ENCODE measurements at places on chromosomes 4 and X. TPM values are rescaled to one million over a fixed set of nuclear protein-coding genes. Genes with fewer than 3 reads are reported as not detected.
A peak's percentile ranks its signal among the peaks of the same experiment; 100 is the strongest.

DNA sequence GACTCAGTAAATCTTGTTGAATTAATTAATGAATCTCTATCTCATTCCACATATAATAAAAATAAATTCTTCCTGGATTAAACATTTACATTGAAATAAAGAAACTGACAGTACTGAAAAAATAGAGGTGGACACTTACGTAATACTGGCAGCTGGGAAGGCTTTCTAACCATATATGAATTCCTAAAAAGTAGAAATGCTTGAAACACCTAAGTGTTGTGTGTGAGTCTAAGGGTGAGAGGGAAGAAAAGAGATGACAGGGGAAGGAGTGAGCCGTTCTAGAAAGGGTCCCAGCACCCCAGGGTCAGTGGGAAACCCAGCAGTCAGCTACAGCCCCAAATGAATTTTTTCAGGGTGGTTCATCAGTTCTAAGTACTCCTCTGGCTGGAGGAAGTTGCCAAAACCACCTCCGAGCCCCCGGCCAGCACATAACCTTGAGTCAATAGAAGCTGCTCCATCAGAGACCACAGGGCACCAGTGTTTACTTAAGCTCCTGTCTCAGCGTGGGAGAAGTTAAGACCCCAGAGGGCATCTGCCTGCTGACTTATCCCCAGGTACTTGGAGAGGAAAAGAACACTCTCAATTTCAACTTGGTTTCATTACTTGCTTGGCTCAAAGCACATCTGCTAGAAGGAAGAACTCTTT lies 18.3 kb downstream of the GAB3 start:
- DNase-seq: no peak

Gene KIF4A
- polyA plus RNA-seq: 5.5 TPM

- DNase-seq: no peak
These were observed 70.9 kb downstream of the ATXN3L start for GRCh38 chrX:13248867-13249486.

DNA sequence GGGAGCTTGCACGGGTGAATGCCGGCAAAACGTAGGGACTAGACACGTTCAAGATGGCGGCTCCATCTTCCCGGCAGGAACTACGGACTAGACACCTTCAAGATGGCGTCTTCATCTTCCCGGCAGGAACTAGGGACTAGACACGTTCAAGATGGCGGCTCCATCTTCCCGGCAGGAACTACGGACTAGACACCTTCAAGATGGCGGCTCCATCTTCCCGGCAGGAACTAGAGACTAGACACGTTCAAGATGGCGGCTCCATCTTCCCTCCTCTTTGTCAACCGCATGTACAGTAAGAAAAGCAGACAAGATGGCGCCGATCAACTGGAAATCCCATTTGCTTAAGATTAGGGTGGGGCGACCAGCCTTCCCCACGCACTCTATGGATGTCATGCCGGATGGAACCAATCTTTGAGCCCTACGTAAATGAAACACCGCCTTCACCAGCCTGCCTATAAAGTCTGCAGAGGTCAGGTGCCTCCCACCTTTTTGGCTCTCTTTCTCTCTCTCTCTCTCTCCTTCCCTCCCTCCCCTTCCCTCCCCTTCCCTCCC lies 222.4 kb downstream of the CRLF2 start:
- peak; percentile 88 for DNase-seq

GRCh38 chrX:150696331-150696730 lies 3.1 kb downstream of the MTMR1 start:
- DNase-seq: no peak

Gene SMIM31
- 0.04 TPM for polyA plus RNA-seq

- DNase-seq: no peak
These were observed 2.1 kb downstream of the GAB3 start for GRCh38 chrX:154748712-154749339.

Gene HSFX2
- polyA plus RNA-seq: 0.18 TPM

DNA sequence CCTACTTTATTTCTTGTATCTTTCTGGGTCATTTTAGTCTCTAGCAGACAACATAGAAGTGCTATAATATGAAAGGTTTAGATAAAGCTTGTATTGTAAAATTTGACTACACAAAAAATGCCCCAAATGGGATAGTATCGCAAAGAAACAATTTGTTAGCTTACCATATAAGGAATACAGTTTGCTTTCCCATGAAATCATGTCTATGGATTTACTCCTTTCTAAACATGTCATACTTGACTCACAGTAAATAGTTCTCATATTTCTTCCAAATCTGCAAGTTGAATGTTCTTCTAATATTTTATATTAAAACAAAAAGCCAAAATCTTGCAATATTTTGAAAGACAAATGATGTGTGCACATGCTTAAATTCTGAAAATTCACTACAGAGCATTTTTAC lies 103.9 kb downstream of the PPA2 start:
- no peak for DNase-seq

Gene CAPN6
- 557 TPM for polyA plus RNA-seq

Gene RHOXF2
- polyA plus RNA-seq: 0.09 TPM

DNA sequence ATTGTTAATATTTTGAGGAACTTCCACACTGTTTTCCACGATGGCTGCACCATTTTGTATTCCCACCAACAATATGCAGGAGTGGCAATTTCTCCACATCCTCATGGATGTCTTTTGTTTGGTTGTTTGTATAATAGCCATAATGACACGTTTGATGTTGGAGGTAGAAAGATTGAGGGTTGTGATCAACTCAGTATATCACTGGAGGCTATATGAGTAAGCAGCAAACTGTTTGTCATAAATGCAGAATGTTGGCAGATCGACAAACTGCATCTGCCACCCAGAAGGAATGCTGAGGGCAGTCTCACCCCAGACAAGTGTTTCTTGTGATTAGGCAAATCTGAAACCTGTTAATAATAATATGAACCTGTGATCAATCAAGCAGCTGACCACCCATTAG lies 243.9 kb upstream of the WDFY3 start:
- DNase-seq: no peak

- no peak for DNase-seq
These were observed 133.5 kb upstream of the NUDT6 start for GRCh38 chr4:123055943-123056342.

Gene CENPI
- polyA plus RNA-seq: 5.1 TPM

Gene NSG1
- polyA plus RNA-seq: 0.92 TPM

Gene SOD3
- polyA plus RNA-seq: 27.4 TPM

GRCh38 chr4:123488916-123489315 lies 92.3 kb downstream of the SPRY1 start:
- DNase-seq: no peak

GRCh38 chrX:332916-333610 lies 14.5 kb upstream of the GTPBP6 start:
- DNase-seq: no peak

DNA sequence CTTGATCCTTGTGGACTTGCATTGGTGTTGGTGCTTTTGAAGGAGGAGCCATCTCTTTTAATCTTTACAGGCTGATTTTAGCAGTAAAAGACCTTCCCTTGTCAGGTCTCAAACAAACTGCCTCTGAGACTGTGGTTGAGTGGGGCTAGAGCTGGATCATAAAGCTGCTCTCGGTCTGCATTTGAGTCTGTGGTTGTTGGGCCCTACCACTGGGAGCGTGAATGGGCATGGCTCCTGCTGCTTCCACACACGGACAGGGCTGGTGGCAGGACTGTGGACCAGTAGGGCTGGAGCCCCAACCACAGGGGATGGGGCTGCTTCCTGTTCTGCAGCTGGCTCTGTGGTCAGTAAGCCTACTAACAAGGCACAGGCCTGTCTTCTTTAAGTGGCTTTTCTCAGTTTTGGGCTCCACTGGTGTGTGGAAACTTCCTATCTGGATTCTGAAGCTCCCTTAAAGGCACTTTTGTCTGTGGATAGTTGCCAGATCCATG lies 130.6 kb downstream of the RBM46 start:
- no peak for DNase-seq

- no peak for DNase-seq
These were observed 1.7 kb downstream of the HCFC1 start for GRCh38 chrX:153969904-153970356.

DNA sequence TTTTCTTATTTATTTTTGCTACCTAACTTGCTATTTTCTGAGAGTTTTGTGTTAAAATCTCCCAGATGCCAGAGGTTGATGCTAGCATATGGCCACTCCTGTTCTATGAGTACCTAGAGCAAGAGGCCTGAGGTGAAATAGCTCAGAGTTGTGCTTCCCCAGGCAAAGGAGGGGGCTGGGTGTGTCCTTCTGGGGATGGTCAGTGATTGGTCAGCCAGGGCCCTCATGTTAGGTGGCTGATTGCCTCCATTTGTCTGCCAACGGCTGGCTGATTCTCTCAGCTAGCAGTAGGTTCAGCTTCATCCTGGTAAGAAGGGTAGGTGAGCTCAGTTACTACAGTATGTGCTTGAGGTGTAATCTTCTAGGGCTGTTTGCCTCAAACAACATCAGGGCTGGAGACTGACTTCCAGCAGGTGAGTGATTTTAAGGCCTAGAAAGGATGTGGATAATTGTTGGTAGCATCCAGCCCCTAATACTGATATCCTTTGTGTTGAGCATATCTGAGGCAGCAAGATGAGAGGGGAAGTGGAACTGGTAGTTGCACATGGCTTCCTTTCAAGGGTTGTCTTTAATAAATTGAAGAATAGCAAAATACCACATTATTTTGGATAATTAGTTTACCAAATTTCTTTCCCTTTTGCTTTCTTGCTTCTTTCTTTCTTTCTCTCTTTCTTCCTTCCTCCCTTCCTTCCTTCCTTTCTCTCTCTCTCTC lies 62.5 kb upstream of the RHOH start:
- no peak for DNase-seq

DNA sequence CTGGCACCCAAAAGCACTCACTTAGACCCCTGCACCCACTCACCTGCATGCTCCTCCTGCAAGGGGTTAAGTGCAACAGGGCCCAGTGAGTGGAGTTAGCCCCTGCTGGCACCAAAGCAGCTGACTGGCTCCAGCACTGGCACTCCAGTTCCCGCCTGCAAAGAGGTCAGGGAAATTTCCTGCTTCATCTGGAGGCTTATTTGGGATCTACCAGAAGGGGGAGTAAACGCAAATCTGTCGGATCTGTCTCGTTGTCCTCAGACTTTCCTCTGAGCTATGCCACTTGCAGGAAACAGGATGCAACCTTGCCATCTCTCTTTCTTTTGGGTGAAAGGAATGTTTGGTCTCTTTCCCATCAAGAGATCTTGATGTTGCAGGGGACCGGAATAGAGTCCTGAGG lies 435.6 kb downstream of the PCDH10 start:
- no peak for DNase-seq

DNA sequence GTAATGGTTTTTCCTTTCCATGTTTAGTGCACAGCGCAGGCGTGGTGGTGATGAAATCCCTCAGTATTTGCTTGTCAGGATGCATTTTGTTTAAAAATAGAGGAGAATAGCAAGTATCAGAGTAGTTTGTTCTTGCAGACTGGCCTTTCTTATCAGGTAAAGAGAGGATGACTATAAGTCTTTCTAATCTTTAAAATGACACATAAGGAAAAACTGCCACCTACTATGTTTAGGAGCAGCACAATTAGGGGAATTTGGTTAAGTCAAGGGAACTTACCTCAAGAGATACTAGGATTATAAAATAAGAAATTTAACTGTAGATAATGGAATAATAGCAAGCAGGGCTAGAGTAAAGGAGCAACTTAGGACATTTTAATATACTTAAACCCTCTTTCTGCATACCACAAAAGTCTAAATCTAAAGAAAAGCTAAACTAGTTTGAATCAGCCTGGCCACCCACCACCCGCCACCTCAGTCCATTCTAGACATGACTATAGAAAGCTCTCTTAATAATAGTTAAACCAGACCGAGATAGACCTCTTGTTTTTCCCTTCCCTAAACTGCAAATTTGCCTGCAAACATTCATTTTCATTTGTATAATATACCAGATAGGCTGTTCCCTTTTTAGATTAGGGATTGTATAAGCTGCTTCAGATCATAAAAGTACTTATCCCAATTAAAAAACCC lies 62.0 kb downstream of the APOOL start:
- no peak for DNase-seq

DNA sequence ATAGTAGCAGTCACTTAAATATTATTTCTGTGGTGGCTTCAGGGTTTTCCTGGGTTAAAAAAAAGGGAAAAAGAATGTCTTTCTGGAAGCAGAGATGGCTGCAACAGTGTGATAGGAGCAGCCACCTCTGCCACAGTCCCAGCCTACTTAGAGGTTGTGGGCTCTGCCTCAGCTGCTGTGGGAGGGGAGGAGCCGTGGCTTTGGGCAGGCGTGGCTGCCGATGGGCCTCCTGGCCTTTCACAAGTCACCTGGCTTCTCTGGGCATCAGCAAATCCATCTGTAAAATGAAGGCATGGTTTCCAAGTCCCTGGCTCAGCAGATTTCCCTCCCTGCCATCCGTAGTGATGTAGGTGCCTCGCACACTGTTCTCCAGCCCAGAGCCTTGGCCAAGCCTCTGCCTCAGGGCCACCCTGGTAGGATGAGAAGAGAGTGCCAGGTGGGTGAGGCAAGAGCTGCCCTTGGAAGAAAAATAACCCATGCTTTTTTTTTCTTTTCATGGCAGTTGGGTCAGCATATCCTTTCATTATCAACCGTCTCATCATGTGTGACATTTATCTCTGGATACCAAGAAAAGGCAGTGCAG lies 66.1 kb downstream of the PTTG2 start:
- DNase-seq: no peak

GRCh38 chr4:39495446-39496213 lies 31.6 kb downstream of the UGDH start:
- DNase-seq: no peak

GRCh38 chrX:132435222-132435621 lies 53.6 kb downstream of the MBNL3 start:
- no peak for DNase-seq

DNA sequence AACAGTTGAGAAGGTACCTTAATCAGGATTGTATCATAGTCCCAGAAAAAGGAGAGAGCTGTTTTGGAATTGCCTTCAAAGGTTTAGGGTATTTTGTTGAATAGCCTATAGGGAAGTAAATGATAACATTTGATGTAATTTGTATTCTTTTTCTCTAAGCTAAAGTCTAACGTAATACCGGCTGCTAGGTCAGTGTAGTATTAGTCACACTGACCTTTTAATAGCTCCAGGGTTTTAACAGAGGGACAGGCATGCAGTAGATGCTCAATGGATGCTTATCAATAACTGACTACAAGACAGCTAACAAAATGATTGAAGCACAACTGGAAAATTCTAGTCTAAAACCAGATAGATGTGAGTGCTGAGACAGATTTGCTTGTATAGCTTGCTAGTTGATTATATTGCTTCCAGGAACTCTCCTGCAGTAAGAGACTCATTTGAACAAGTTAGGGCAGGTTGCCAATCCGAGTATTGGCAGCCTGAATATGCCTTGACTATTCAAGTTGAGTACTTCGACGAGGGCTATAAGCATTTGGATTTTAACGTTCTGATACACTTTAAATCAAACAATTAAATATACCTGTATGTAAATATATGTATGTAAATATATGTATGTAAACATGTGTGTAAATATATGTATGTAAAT lies 16.5 kb upstream of the PNPLA4 start:
- DNase-seq: no peak

Gene GRPEL1
- 30.1 TPM for polyA plus RNA-seq

Gene EVC
- 14.8 TPM for polyA plus RNA-seq

DNA sequence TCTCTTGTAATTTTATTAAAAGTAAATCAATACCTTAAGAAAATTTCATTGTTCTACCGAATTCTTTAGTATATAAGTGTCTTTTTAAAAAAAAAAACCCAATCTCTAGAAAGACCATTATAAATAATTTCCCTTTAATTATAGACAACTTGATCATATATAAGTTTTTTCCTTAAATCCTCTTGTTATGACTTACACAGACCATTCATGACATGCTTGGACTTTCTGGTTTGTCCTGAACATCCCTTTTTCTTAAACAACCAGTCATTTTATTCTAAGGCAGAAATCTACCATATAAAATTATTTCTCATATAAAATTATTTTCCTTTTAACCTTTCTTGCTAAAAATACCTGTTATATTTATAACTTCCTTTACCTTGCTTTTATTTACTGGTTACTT lies 15.4 kb upstream of the FHDC1 start:
- DNase-seq: no peak

- DNase-seq: no peak
These were observed 643 bp downstream of the FHL1 start for GRCh38 chrX:136147976-136148375.

Measured in forelimb muscle (tissue), 1 donor.